Stimulated activated CD8-positive, alpha-beta memory T cell treated with anti-CD3 and anti-CD28 coated beads, Interleukin-4, amount 100 ng/mL, for 1 hour (primary cell): ENCODE measurements at places on chromosomes 1 and 21.

DNA sequence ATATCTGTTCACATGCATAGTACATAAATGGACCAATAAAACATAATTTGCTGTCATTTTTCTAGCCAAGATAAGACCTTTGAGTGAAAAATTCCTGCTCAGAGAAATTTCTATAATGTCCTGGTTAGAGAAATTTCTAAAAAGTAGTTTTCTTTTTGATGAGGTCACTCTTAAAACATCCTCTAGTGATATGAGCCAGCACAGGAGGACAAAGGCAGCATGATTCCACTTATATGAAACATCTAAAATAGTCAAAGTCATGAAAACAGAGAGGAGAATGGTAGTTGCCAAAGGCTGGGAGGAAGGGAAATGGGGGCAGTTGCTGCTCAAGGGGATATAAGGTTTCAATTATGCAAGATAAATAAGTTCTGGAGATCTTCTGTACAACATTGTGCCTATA, 239.4 kb downstream of the BACH1 start:
- no peak for DNase-seq

DNA sequence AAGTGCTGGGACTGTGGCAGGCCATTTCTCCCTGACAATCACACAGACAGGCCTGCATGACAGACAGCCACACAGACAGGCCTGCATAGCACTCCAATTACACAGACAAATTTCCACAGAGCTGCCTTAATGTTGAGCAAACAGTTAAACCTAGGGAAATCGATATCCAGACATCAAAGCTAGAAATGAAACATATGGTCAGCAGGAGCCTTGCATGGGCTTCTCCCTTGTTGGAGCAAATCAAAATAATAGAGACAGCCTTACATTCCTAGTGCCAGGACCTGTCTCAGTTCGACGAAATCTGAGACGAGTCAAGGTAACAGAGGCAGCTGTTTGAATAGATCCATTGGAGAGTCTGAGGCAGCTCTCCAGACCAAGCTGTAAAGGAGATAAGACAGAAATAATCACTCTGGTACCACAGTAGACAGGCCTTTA, 42.4 kb downstream of the OLFML3 start:
- DNase-seq = no peak

GRCh38 chr21:25171438-25171837, 435.8 kb downstream of the MRPL39 start:
- DNase-seq = no peak

GRCh38 chr1:1020415-1021009, 592 bp downstream of the AGRN start:
- DNase-seq = no peak

DNA sequence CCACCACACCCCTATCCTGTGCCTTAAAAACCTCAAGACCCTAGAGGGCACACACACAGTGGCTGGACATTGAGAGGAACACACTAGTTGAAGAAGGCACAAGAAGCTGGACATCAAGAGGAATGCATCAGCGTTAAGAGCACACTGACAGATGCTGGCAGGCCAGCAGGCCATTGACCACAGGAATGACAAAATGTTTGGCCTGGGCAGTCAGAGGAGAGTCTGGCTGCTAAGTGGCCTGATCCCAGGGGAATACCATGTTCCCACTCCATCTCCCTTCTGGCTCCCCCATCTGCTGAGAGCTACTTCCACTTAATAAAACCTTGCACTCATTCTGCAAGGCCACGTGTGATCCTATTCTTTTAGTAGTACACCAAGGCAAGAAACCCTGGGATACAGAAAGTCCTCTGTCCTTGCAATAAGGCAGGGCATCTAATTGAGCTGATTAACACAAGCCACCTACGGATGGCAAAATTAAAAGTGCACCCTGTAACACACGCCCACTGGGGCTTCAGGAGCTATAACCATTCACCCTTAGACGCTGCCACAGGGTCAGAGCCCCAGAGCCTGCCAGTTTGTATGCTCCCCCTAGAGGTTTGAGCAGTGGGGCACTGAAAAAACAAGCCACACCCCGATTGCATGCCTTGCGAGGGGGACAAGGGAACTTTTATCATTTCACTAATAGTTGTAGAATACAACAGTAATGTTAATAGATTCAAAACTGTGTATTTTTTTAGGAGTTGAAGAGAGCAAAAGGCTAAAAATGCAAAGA, 1216.1 kb upstream of the NCAM2 start:
- no peak for DNase-seq

DNA sequence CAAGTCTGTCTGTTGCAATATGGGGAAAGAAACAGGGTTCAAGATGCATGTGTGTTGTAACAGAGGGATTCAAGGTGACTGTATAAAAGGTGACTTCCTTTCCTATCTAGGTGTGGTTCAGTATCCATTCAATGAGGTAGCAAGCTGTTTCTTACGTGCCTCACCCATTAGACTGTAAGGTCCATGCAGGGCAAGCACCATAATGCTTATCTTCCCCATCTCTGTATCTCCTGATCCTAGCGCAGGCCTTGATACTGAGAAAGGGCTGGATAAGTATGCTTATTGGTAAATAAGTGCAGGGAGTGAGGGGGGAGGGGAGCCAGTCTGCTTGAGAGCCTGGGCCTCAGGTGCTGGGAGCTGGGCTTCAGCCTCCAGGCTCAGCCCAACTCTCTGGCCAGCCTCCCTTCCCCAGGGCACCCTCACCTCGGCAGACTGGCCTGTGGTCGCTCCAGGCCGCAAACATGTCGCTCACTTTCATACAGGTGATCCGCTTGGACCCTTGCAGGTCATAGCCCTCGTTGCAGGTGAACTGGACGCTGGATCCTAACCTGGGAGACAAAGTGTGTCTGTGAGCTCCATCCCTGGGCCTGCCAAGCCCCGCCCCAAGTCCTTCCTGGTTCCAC, 44.5 kb upstream of the HMGB4 start:
- DNase-seq = no peak

- DNase-seq = no peak
Measured at GRCh38 chr1:4079815-4080214, 179.7 kb upstream of the C1orf174 start.

DNA sequence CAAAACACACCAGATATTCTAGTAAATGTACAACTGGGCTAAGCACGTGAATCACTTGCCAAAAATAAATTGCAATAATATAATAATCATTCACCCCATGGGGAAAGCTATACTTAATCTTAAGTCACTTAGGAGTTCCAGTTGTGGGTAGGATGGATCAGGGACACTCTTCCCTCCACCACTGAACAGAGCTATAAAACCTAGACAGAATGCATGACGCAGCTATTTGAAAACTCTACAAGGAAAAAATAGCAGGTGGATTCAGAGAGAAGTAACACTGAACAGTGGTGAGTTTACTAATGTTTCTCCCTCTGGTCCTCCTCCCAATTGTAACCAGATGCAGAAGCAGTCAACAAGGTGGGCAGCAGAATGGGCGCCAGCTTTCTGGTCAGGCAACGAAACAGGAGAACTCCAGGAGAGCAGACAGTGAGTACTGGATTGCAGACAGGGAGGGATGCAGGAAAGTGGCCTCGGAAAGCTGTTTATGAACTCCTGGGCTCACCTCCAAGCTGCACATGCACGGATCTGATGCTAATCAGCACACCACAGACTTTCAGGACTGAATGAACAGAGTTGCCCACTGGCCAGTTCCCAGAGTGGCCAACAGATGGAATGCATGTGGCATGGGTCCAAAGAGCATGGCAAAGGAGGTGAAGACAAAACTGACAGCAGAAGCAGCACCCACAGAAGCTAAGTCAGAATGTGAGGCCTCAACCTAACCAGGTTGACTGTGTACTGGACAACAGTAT, 41.4 kb downstream of the TARBP1 start:
- DNase-seq = no peak

- no peak for DNase-seq
Measured at GRCh38 chr1:106515375-106515774, 541.1 kb upstream of the PRMT6 start.

DNA sequence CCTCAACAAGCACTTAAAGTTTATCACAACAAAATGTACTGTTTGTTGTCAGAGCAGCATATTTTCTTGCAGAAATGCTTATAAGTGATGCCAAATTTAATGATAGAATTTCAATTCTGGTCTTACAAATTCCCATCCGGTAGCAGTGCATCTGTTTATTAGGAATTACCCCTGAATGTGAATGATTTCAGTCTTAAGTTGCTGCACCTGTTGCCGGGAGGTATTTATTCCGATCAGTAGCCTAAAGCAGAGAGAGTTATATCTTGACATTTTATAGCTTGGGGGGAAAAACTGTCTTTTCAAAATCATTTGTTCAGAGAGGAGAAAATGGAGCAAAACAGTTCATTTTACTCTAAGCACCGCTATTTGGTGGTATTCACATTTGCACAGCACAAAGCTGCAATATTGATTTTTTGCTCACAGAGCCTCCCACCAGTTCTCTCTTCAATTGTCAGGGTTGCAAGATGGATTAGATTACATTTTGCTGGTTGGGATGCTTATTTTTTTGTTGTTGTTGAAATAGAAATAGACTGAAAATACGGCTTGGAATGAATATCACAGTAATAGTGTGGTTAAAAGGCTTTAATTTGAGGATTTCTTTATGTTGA, 98.6 kb downstream of the ADGRL2 start:
- DNase-seq = no peak

GRCh38 chr1:225774281-225775147, 3.1 kb upstream of the SRP9 start:
- DNase-seq = no peak

- no peak for DNase-seq
Measured at GRCh38 chr21:41743321-41744027, 23.4 kb downstream of the RIPK4 start.

DNA sequence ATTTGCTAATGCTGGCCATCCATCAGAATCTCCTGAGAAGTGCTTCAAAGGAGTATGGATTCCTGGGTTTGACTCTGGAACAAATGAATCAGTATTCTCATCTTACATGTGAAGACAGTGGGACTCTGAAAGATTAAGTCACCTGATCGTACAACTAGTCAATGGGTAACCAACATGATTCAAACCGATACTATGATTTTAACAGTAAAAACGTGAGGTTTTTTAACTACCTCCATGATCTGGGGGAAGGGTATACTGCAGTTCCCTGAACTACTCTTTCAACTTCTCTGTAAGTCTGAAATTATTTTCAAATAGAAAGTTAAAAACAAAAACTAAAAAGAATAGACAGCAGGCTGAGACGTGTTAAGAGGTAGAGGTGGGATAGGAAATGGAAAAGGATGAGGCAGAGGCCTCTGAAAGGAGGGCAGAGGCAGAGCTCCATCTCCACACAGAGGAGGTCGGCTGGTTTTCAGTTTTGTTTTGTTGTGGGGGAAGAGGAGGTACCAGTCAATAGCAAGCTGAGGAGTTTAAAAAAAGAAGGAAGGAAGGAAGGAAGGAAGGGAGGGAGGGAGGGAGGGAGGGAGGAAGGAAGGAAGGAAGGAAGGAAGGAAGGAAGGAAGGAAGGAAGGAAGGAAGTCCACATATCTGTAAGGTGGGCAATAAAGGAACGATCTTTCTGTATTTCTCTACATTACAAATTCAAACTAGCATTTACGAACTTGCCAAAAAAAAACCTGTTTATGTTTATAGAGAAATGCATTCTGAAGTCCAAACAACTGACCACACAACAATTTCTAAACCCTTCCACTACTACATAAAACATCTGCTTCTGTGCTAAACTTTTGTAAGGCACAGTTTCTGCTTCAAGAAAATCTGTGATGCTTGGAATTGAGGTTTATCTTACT, 213.1 kb downstream of the RERE start:
- no peak for DNase-seq

GRCh38 chr1:71019233-71019969, 28.2 kb downstream of the PTGER3 start:
- DNase-seq = no peak

GRCh38 chr1:219792337-219793021, 135.9 kb downstream of the SLC30A10 start:
- no peak for DNase-seq
